NCI-H1417 treated with DMSO at 0.1 percent for 48 hours (cell line): ENCODE measurements at places on chromosomes 1 and 21.

- no peak for DNase-seq
These were observed at the start of gene BATF3 for GRCh38 chr1:212699625-212700222. Gene BATF3, minus strand, starts transcription at chr1:212699840. Its CDS starts 78 bp downstream, at chr1:212699762.

DNA sequence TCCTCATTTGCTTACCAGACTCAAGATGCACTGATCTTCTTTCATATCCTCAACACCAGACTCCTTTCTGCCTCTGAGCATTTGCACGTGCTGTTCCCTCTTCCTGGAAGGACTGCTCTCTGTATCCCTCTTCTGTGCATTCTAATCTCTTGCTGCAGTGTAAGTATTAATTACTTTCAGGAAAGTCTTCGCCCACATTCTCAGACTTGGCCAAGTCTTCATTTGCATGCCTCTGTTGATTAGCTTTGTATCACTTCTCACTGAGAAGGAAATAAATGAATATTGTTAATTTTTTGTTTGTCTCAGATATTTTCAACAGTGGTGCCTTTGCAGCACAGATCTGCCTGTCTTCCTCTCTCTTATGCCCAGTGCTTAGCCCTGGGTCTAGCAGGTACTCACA lies 50.3 kb upstream of the RAB3GAP2 start:
- no peak for DNase-seq

GRCh38 chr1:28196330-28196729 lies 19.8 kb upstream of the PTAFR start:
- no peak for DNase-seq

GRCh38 chr1:208084220-208084619 lies 160.0 kb downstream of the PLXNA2 start:
- no peak for DNase-seq

DNA sequence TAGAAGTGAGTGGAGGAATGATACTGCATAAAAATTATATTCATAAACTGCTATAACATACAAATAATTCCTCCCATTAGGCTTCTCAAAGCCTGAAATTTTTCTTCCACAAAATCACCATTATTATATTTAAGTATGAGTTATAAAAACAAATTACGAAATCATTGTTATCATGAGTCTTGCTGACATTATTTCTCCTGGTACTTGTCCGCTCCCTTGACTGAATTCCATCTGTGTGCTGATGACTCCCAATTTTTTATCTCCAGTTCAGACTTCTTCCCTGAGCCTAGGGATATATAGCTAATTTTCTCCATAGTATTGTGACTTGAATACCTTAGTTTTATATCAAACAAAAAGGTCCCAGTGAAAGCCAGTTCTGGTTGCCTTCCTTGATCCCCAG lies 268.2 kb downstream of the HMCN1 start:
- DNase-seq, result no peak

DNA sequence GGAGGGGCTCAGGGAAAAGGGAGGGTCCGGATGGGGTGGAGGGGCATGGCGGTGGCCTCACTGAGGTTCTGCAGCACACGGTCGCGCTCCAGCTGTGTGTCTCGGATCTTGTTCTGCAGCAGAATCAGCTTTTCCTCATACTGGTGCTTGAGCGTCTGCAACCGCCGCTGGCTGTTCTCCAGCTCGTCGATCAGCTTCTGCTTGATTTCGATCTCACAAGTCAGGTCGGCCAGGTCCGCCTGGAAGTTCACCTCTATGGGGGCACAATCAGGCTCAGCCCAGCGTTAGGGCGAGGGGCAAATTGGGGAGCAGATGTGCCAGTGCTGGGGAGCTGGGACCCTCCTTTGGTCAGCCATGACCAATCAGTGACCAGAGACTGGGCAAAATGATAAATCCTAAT lies 25.2 kb downstream of the KIF21B start:
- DNase-seq, result no peak

GRCh38 chr1:30618335-30618747 lies 105.0 kb downstream of the MATN1 start:
- DNase-seq, result no peak

GRCh38 chr1:160375788-160376524 lies 9.1 kb downstream of the NHLH1 start:
- DNase-seq, result no peak

- no peak for DNase-seq
These were observed 153.2 kb upstream of the C1orf174 start for GRCh38 chr1:4053160-4053748.

- no peak for DNase-seq
These were observed 57.4 kb downstream of the SLX9 start for GRCh38 chr21:44996983-44997936.

DNA sequence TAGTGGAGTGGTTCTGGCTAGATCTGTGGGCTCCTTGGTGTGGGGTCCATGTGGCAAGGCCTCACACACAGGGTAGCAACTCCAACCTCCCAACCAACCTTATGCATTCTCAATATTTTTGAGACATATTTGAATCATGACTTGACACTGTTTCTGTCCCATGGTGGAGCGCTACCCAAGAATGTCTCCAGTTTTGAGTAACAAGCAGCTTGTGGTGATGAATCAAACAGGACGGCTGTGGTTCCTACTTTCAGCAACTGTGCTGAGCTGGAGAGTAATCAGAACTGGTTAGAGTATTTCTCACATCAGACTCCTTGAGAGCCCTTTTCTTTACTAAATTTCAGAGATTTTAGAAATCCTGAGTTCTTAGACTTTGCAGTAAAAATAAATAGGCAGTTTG lies 3.1 kb downstream of the LCE3D start:
- DNase-seq, result no peak

GRCh38 chr1:94592571-94592920 lies 51.0 kb upstream of the F3 start:
- DNase-seq, result no peak

GRCh38 chr1:92536980-92537884 lies 50.5 kb upstream of the GFI1 start:
- no peak for DNase-seq

DNA sequence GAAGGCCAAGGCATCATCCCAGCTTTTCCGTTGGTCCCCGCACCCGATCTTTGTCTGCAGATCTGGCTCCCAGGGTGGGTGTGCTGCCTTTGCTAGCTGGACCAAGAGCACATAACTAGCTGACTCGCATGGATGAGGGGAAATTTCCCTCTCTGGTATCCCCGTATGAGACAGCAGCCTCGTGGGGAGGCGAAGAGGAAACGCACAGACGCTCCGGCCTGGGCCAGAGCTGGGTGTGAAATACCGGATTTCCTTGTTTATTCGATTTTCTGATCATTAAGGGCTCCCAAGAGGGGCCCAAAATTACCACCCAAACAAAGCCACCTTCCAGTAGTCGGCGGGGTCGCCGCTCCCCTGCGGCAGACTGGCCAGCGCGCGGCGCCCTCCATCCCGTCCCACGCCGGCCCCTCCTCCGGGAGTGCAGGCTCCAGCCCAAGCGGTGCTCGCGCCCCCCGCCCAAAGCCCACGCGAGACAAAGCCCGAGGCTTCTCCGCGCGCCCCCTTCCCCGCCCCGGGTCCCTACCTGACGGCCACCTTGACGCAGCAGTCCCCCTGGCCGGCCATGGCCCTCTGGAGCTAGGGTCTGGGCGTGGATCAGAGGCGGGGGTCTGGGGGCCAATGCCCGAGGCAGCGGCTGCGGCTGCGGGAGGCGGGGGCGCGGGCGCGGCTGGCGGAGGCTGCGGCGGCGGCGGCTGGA lies 546 bp downstream of the KIF21B start:
- DNase-seq, result no peak

DNA sequence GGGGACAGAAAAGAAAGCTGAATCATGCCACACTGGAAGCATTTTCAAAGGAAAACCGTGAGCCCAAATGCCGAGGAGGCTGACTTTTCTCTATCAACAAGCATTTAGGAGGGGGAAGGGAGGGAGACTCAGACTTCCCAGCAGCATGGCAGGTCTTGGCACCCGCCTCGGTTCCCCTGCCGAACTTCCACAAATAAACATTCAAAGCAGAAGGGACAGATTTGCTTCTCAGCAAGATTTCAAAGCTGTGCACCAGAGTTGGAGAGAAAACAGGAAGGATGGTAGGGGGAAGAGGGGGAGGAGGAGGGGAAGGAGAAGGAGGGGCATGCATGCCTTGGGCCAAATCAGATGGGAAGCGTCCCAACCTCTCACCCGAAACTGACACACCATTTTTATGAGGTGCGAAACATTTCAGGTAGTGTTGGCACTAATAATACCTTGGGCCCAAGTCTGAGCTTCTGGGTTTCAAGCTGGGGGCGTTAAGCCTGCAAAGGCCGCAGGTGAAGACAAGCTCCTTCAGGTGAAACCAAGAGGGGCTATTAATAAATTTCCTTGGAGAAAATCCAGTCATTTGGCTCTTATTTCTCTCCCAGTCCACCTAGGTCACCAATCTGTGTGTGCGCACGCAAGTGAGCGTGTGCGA lies 26.4 kb downstream of the ABCA4 start:
- no peak for DNase-seq

DNA sequence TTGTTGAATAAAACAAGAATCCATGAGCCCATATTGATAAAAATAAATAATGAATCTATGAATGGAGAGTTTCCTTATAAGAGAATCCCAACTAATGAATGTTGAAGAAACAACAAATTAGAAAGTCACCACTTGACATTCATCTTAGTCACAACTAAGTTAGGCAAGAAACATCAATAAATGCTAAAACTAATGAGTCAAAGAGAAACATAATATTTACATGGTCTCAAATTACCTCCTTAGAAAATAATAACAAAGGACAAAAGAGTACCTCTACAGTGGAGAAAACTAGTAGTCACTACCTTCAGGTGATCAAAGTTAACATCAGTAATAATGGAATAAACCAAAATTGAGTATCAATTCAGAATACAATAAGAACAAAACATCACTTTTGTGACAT lies 93.5 kb downstream of the AKT3 start:
- DNase-seq, result no peak

- no peak for DNase-seq
These were observed 62.8 kb downstream of the EVA1C start for GRCh38 chr21:32475162-32475812.

DNA sequence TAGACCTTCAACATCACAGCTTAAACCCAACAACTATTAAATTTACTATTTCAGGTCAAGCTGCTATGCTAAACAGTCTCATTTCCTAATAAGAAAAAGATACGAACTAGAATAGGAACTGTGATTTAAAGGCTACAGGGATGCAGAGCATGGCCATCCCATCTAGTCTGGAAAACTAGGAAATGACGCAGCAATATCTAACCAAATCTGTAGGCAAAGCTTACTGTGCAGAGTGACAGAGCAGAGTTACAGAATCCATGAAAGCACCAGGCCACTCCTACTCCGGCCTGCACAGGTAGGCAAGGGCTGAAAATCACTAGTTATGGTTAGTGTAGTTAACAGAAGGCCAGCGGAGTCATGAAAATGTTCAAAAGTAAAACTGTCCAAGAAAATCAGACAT lies 2.1 kb downstream of the HLCS start:
- no peak for DNase-seq

DNA sequence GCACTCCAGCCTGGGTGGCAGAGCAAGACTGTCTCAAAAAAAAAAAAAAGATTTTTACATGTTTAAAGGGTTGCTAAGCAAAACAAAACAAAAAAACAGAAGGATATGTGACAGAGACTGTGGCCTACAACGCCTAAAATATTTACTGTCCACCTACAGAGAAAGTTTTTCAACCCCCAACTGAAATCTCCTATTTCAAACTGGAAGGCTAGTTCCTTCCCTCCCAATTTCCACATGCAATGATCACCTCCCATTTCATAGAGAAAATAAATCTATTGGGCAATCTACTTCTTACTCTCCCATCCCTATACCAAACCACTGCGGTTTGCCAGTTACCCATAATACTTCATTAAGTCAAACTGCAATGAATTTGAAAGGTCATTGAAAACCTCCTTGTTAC lies 74.2 kb downstream of the ST3GAL3 start:
- no peak for DNase-seq

- DNase-seq, result no peak
These were observed 26.4 kb downstream of the TRAF5 start for GRCh38 chr1:211352985-211353515.

DNA sequence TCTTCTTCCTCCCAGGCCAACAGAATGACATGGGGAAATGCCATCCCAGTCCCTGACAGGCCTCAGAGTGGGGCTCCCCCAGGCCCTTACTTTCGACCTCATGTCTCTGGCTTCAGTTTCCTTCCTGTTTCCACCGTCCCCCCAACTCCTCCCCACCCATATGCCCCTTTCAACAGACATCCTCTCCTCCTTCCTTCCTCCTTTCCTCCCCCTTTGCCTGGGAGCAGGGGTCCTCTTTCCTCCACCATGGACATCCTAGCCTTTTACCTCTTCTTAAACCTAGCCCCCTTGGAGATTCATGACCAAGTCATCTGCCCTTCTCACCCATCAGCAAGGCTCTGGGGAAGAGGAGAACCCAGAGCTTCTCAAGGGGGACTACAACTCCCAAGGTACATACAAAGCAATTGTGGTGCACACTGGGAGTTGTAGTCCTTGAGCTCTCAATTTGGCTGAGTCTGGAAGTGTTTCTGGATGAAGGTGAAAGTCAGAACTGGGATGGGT lies 4.0 kb downstream of the ZBTB7B start:
- DNase-seq, result no peak

DNA sequence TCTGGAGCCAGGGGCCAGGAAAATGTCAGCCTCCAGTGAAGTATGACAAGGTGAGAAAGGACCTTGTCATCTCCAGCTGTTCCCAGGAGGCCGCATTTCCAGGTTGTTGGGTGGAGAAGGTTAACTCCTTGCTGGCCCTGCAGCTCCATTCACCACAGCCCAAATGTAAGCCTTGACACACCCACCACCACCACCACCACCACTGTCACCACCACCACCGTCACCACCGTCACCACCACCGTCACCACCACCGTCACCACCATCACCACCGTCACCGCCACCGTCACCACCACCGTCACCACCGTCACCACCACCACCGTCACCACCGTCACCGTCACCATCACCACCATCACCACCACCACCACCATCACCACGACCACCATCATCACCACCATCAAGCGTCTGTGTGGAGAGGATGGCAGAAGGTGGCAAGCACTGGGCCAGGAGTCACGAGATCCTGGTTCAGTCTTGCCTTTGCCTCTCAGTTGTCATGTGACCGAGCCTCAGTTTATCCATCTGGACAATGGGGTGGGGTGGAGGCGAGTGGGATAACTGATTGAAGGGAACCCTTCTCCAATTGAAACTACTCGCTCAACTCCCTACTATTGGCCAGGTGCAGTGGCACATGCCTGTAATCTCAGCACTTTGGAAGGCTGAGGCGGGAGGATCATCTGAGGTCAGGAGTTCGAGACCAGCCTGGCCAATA lies 21.2 kb upstream of the FAM131C start:
- no peak for DNase-seq

GRCh38 chr1:201476670-201477344 lies 7.8 kb upstream of the PHLDA3 start:
- no peak for DNase-seq

- DNase-seq, result peak; percentile 58
These were observed 35.6 kb upstream of the TMEM61 start for GRCh38 chr1:54944610-54945392.

- no peak for DNase-seq
These were observed 157.7 kb downstream of the HHIPL2 start for GRCh38 chr1:222390181-222390580.

DNA sequence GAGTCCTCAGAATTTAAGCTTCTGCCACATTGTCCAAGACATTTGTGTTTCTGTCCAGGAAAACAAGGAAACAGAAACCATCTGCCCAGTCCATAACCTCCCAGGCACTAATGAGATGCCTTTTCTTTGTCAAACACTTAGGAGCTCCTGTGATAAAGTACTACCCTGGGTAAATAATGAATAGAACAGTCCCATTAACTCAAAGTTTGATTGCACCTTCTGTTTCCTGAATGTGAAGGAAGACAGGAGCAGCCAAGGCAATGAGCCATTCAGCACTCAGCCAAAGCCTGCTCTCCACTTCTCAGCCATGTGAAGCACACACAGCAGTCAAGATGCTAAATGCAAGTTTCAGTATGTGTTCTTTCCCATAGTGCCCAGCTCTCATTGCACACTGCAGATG lies 199.8 kb downstream of the SEC16B start:
- no peak for DNase-seq

GRCh38 chr1:100476735-100477290 lies 61.1 kb upstream of the GPR88 start:
- DNase-seq, result no peak
